Amygdala (tissue), 56 donors: ENCODE measurements at places on chromosomes 6 and 20.

GRCh38 chr6:43506171-43506570, 4.0 kb downstream of the LRRC73 start:
- DNase-seq, result no peak

GRCh38 chr6:123594776-123595175, 42.0 kb downstream of the TRDN start:
- no peak for DNase-seq

- DNase-seq, result no peak
Measured at GRCh38 chr6:10140824-10141223, 274.1 kb downstream of the TFAP2A start.

DNA sequence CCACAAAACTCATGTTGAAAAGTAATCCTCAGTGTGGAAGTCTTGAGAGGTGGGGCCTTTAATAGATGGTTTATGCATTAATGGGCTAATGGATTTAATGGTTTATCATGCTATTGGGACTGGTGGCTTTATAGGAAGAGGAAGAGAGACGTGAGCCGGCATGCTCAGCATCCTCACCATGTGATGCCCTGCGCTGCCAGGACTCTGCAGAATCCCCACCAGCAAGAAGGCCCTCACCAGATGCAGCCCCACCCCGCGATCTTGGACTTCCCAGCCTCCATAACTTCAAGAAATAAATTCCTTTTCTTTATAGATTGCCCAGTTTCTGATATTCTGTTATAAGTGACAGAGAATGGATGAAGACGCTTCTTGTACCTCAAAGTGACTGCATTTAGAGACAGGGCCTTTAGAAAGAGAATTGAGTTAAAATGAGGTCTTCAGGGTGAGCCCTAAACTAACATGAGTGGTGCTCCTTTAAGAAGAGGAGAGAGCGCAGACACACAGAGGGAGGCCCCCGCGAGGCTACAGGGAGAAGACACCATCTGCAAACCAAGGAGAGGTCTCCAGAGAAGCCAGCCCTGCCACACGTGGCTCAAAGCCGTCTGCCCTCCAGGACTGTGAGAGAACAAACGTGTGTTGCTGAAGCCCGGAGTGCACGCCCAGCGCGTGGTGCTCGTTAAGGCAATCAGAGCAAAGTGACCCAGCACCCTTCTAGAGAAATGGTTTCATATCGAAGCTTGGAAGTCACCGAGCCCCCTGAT, 56.9 kb downstream of the IRF4 start:
- no peak for DNase-seq

DNA sequence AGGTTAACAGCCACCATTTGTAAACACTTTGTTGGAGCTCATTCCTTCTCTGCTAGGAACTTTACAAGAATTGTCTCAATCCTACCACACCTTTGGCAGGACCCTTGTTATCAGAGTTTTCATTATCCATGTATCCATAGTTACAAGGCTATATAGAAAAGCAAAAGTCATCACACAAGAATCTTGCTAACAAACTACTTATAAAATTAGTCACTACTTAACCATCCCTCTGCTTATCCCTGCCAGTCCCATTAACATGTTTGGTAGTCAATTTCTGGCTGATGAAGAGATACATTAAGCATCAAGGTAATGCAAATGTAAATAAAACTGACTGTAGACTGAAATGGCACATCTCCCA, 10.4 kb downstream of the ZSWIM3 start:
- no peak for DNase-seq
